ENCODE measurements at places on chromosomes 6 and 20.

- no peak for DNase-seq
Observed at GRCh38 chr6:23656255-23657194, 469.5 kb upstream of the NRSN1 start.

DNA sequence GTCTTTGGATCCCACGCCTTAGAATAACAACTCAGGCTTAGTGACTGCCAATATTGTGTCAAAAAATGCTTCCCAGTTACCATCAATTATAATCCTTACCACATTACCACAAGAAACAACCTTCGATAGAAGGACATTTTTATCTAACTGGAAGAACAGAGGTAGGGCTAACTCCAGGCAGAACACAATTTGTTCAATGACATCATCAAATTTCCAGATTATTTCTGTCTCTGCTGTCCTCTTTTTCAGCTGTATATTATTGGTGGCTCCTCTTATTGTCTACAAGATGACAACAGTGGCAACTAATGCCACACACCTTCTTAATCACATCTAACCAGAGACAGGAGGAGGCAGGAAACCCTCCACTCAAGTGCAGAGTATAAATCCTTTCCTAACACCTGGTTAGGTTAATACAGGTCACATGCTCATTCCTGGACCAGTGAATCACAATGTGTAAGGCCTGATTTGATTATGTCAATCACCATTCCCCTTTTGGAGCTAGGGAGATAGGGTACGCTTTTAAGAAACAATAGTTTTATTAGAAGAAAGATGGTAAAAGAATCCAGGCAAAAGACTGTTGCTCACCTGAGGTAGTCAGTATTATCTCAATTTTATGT is 18.0 kb downstream of the KHDC1L start:
- no peak for DNase-seq

- DNase-seq = no peak
Observed at GRCh38 chr6:167734662-167735083, 92.0 kb upstream of the AFDN start.

GRCh38 chr6:116073765-116074440 is 13.2 kb upstream of the FRK start:
- DNase-seq = no peak

- DNase-seq = no peak
Observed at GRCh38 chr6:144264270-144265060, 20.7 kb upstream of the UTRN start.

- no peak for DNase-seq
Observed at GRCh38 chr6:22081709-22082108, 215.1 kb downstream of the PRL start.

DNA sequence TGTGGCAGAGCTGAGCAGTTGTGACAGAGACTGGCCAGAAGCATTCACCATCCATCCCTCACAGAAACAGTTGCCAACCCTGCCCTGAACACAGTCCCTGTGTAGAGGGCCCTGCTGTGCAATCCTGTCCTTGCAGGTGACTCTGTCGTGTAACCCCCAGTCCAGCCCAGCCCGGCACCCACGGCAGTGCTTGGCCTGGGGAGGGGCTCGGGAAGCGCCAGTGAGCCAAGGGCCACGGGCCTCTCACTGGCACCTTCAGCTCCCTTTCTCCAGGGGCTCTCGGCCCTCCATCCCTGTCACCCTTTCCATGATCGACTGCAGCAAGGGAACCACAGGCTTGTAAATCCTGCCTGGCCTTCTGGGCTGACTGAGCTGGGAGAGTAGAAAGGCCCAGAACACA is 53.0 kb downstream of the RRBP1 start:
- DNase-seq = no peak

- DNase-seq = peak; percentile 45
Observed at GRCh38 chr6:2876210-2877056, 26.7 kb downstream of the SERPINB9 start.

- no peak for DNase-seq
Observed at GRCh38 chr20:33372993-33373441, 28.3 kb downstream of the CDK5RAP1 start.

DNA sequence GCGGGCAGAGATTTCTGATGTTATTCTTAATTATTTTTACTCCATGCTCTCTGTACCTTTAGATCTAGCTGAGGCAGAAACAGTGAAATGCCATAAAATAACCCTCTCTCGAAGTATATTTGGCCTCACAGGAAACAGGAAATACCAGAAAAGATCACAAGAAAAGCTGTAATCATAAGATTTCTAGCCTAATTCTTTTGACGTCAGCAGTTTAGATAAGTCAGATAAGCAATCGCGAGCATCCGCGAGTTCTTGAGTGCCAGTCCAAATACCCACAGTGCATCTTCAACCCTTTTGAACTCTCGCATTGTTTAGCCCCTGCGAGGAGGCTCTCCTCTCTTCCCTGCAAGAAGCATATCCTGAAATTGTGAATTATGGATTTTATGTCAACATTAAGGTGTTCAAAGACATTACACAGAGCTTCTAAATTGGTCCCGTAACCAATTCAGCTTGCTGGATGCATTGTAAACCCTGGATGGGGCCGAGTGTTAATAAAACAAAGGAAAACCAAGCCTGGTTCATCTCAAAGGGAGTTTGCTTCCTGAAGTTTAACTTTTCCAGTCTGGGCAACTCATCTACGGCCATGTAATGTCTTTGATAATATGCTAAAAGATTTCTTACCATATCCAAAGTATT is 198.9 kb downstream of the MTFR2 start:
- DNase-seq = no peak

- DNase-seq = no peak
Observed at GRCh38 chr6:144756469-144756868, 471.3 kb downstream of the UTRN start.

DNA sequence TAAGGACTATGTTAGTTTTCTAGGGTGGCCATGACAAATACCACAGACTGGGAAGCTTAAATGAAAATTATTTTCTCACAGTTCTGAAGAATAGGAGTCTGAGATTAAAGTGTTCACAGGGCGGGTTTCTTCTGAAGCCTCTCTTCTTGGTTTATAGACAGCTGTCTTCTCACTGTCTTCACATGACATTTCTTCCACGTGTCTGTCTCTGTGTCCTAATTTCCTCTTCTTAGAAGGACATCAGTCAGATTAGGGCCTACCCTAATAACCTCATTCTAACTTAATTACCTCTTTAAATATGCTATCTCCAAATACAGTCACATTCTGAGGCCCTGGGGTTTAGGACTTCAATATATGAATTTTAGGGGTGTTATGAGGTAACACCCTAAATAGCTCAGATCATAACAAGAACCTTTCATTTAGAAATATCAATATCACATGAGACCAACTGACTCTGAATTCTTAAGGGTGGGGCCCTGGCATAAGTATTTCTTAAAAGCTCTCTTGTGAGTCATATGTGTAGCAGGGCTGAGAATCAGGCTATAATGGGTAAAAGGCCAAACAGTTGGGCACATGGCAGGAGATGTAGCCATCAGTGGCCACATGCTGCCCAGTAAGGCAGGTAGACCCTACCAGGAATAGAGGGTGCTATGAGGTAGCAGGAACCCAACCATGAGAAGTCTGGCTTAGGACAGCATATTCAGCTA is 62.0 kb upstream of the TENT5A start:
- no peak for DNase-seq

DNA sequence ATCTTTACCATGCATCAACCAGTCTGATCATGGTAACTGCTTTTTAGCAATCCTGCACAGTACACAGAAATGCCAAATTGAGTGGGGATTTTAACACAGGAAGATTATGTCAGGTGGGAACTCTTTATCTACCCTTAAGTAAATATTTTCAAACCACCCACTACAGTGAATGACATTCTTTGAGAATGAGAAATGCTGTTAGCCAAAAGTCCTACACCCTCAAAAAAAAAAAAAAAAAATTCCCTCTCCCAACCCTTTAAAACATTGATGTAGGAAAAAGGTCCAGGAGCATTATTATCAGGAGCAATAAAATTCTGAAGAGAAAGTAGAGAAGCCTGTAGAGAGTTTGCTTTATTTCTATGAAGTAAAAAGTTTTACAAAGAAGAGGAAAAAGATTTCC is 307.2 kb upstream of the THEMIS start:
- no peak for DNase-seq

DNA sequence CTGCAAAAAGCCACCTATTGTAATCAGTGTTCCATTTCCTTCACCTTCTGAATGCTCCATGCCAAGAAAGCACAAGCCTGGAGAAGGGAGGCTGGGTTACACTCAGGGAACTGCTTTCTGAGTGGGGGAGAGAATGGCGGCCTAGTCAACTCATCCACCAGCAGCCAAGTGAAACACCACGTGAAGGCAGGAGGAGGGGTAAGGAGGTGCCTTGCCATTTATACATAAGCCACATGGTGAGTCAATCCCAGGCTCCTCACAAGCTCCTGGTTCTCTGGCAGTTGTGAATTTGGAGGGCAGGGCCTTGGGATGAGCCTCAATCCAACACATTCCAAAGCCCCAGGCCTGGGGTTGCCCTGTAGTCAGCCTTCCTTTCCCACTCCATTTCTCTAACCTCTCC is 149.4 kb downstream of the CD24 start:
- DNase-seq = no peak

DNA sequence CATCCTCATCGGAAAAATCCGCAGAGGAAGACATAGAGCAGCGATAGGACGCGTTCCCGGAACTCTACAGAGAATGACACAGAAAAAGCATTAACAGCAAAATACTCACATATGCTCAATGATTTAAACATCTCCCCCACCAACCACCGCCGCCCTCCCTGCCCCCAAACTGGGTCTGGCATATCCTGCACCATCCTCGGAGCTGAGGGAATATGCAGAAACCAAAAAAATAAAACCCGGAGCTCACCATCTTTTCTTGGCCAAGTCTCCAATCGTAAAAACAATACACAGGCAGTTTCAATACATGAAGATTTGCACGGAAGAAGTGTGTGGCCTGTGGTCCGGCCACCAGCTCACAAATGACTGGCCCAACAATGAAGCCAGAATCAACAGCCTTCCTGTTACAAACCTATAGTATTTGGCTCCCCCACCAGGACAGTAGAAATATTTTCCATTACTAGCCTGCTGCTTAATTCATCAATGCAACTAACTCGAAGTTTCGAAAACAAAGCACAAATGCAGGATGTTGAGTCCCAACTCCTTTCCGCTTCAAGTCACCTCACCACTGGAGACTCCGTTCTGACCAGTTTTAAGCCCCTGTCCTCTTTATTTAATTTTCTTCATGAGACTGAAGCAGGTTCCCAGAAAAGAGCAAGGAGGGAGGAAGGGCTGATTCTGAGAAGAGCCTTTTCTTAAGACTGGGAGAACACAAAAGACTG is 103.2 kb upstream of the BEND6 start:
- DNase-seq = peak; percentile 80

DNA sequence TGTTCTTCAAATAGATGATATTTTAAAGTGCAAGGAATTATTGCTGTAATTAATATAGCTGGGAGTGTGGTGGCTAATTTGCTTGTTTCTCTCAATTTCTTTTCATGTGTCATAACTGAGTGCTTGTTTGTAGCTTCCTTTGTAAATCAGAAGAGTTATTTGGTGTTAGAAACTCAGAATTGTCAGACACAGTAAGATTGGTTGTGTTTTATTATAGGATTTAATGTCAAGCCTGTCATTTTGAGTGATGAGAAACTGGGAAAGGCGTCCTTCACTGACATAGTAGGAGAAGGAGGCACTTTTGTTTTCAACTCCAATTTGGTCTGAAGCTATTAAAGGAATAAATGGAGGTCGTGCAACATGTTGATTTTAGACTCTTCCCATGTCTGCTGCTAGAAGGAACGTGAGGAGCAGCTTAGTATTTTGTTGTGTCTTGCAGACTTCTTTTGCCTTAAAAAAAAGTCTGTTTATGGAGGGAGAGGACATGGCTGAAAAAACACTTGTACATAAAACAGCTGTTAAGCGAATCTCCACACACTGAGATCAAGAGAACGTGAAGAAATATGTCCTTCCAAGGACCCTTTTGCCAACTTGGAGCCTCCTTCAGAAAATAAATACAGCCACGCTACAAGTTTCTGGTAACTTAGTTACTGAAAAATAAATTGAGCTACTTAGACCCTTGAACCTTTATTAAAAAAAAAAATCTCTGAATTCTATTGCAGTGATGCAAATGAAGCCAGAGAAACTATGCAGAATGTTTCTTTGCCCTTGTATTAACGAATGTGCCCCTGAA is 59.5 kb downstream of the BMP6 start:
- DNase-seq = peak; percentile 56

Measured in left kidney (tissue), 8 donors.